ENCODE measurements at places on chromosomes 2 and 18.

- DNase-seq: no peak
These were observed 1.2 kb downstream of the STON1 start for GRCh38 chr2:48531141-48531648.

DNA sequence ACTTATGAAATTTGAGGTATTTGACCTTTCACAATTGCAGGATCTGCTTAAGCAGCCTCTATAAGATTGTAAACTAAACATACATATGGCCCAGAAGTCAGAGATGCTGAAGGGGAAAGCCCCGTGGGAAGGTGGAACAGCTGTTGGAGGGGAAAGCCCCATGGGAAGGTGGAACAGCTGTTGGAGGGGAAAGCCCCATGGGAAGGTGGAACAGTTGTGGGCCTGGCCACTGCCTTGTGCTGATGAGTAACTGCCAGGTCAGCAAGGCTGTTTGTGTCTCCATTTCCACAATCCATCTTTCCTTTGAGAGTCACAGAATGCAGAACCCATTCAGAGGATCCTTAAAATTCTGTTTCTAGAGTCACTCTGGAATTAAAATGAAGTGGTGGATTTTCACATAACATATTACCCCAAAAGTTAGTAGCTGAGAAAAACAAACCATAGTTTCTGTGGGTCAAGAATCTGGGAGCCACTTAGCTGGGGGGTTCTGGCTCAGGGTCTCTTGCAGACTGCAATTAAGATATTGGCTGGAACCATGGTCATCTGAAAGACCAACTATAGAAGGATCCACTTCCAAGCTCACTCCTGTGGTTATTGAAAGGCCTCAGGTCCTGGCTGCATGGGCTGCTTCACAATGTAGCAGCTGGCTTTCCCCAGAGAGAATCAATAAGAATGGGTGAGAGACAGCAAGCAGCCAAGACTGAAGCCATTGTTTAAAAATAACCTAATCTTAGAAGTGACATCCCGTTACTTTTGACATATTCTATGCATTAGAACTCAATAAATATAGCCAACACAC lies 86.6 kb upstream of the CAVIN2 start:
- no peak for DNase-seq

GRCh38 chr2:15687720-15688119 lies 96.1 kb downstream of the DDX1 start:
- DNase-seq: no peak

DNA sequence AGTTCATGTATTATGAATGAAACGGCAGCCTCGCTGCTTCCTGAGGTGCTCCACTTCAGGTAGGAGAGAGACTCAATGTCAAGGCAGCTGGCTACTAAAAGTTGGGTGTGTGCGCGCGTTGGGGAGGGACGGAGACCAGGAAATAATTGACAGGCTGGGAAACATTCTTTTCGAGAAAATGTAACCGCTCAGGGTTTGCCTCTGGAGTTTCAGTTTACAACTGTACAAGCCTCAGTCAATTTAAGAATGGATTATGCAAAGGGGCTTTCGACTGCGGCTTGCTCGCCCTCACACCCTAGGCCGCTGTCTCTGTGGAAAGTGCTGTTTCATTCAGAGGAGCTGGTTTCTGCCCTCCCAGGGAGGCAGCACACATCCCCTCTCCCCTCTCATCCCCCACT lies 4.4 kb upstream of the SPRED2 start:
- DNase-seq: peak; percentile 70

GRCh38 chr2:177147093-177147694 lies 65.4 kb upstream of the HNRNPA3 start:
- DNase-seq: no peak

- DNase-seq: peak; percentile 33
These were observed 10.6 kb upstream of the TEX51 start for GRCh38 chr2:126888046-126888445.

GRCh38 chr2:69683170-69683971 lies 39.8 kb upstream of the AAK1 start:
- no peak for DNase-seq

All from activated CD8-positive, alpha-beta memory T cell treated with anti-CD3 and anti-CD28 coated beads for 24 hours (primary cell).